ENCODE measurements at places on chromosomes 2 and 18.

- DNase-seq: no peak
Observed at GRCh38 chr2:143146815-143147530, 17.8 kb downstream of the ARHGAP15 start.

- DNase-seq: peak; percentile 15
Observed at GRCh38 chr2:100606726-100607343, 44.0 kb downstream of the PDCL3 start.

GRCh38 chr18:13461936-13462335, 243.4 kb downstream of the LDLRAD4 start:
- no peak for DNase-seq

DNA sequence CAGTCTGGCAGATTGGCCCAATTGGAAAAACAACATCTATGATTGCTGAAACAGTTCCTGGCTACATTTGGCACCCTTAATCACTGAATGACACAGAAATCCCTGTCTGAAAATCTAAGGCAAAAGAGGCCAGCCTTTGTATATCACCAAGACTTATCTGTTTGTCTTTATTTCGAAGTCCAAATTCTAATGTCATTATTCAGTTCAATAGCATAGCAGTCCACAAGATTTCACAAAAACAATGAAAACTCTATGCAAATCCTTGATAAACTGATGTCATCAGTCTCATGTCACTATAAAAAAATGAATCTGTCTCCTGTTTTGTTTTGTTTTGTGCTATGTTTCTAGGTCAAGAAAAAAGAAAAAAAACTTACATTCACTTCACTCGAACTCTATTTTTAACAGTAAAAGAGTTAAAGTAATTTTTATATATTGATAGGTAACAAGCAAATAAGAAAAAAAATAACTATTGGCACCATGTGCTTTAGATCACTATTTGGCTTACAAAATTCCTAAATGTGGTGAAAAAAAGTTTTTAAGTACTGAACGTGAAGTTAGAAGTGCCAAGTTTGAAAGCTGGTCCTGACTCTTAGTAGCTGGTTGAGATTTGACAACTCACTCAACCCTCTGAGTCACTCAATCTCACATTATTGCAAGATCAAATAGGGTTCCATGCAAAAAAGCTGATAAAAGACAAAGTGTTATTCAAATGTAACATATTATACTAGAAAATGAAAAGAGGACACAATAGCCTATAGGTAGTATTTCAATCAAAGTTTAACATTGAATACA, 359.3 kb downstream of the IRS1 start:
- no peak for DNase-seq

- no peak for DNase-seq
Observed at GRCh38 chr2:203585516-203585915, 50.4 kb upstream of the RAPH1 start.

DNA sequence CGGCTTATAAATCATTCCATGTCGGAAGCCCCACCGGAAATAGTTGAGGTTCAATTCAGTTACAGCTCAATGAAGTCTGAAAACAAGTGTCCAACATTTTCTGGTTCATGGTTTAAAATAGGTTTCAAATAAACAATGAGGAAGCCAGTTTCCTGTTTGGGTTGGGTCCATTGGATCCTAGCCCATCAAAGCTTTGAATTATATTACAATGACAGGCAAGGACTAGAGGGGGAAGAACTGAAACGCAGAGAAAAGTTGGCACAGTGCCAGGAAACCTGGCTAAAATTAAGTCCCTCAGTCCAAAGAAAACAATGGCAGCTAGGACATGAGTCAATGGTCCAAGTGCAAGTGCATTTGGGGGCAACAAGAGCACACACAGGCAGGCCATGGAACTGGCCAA, 32.0 kb downstream of the SLC14A1 start:
- DNase-seq: no peak

GRCh38 chr2:181807526-181807925, 84.0 kb upstream of the ITPRID2 start:
- DNase-seq: no peak
